ENCODE measurements at places on chromosomes 3 and 15.

GRCh38 chr3:146339349-146339748 lies 88.4 kb upstream of the PLSCR4 start:
- no peak for DNase-seq

DNA sequence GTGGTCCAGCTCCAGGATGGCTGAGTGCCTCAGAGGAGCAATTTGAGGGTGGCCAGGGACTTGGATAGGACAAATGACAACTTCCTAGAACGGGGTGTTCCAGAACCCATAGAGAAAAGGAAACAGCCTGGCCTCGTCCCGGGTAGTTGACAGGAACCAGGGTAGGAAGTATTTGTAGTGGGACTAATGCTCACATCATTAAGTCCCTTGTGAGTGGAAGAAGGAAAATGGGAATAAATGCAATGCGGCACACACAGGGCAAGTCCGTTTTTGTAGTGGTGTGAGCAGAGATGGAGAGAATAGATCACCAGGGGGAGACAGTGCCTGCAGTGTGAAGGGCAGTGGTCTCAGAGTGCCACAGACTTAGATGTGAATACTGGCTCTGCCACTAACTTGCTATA lies 19.6 kb downstream of the TIMP4 start:
- no peak for DNase-seq

DNA sequence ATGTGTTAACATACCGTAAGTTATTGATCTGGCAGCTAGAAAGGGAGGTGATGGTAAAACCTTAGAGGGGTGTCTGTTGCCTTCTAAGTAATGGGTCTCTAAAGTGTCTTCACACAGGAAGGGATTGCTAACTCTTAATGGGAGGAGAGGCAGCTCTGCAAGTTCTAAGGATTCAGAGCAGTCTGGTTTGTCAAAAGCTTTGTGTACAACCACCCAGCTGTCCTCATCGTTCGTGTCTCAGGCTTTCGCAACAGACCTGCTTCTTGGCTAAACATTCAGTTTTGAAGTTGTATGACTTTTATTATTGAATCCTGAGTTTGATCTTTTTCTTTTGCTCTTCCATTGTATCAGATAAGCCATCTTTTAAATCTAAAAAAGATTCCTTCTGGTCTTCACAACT lies 404.9 kb downstream of the SQOR start:
- DNase-seq = no peak

- no peak for DNase-seq
These were observed 106.1 kb upstream of the GMNC start for GRCh38 chr3:190968616-190969015.

DNA sequence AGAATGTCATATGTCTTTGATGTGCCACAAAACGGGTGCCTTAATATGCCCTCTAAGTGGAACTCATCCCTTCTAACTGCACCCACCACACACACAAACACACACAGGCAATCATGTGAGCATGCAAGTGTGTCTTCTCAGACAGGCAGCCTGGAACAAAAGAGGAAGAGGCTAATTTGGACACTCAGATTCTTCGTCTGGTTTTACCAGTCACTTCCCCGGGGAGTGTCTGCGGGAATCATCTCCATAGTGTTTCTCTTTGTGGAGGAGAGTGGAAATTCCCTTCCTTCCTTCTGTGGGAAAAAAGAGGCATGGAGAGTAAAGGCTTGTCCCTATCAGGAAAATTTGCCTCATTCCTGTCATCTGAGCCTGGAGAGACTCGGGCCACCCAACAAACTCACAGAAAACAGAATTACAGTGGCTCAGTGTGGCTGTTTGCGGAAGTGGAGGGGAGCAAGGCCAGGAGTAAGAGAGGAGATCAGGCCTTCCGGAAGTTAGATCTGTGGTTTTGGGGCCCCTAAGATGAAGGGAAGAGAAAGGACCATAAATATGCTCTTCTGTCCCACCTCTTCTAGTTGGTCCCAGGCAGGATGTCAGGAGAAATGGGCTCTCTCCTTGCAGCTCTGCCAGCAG lies 212.6 kb upstream of the SEMA6D start:
- DNase-seq = no peak

DNA sequence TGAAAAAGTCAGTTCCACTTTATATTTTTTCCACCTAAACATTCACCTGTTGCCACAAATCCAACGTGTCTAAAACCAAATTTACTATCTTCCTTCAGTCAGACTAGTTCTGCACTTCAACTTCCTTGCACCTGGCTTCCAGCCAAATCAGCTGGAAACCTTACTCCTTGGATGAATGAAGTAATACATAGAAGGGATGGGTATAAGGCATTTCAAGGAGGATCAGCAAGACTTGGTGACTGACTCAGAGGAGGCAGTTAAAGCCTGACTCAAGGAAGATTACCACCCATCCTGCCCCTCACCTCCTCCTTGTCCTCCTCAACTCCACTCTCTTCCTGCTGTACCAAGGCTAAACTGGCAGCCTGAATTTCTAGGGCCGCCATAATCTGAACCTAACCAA lies 37.1 kb downstream of the QTRT2 start:
- no peak for DNase-seq

- DNase-seq = no peak
These were observed 55.0 kb upstream of the TOPAZ1 start for GRCh38 chr3:44186712-44187111.

GRCh38 chr3:189936201-189936945 lies 184.3 kb downstream of the P3H2 start:
- DNase-seq = no peak

- no peak for DNase-seq
These were observed 172.6 kb downstream of the PLCL2 start for GRCh38 chr3:17057321-17057720.

- DNase-seq = no peak
These were observed 661.1 kb downstream of the MAGI1 start for GRCh38 chr3:65377637-65378036.

DNA sequence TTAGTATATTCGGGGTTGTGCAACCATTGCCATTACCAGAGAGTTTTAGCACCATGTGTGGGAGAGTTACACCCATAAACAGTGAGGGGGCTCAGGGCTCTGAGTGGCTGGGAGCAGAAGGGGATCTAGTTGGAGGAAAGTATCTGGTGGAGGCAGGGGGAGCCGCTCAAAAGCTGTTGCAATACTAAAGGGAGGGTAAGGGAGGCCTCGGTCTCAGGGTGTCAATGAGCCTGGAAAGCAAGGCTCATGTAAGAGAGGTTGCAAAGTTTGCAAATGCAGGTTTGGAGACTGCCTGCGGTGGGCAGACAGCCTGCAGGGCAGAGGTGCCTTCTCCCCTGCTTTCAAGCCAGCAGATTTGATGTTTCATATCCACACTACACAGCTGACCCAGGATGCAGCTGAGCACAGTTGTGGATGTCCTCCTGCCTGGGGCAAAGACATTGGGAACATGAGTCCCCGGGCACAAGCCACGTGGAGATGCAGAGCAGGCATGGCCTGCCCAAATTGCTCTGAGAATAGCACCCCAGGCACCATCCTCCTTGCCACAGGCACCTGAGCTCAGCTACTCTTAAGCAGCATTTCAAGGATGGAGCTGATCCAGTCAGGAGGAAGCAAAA lies 181.4 kb downstream of the TLE3 start:
- DNase-seq = no peak

- no peak for DNase-seq
These were observed 9.8 kb upstream of the SEMA4B start for GRCh38 chr15:90191344-90191687.

DNA sequence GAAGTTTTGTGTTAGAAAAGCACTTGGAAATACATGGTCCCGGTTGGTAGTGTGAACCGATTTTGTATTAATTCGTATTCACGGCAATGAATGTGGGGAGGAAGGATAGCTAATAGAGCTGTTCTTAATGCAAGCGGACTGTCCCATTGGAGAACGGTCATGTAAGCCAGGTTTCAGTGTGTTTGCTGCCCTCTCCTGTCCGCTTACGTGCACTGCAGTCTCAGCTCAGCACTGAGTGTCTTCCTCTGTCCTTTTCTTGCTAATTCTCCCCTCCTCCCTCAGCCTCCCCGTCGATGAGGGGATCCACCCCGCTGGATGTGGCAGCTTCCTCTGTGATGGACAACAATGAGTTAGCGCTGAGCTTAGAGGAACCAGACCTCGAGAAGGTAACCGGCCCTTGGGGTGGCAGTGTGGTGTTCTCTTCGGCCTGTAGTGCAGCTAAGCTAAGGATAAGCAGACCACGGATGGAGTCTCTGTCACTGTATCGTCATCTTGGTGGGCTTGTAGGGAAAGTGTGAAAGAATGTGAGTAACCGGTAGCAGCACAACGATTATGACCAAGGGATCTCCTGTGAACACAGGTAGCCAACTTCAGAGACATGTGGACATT lies 267.5 kb upstream of the CHRM5 start:
- peak; percentile 84 for DNase-seq

DNA sequence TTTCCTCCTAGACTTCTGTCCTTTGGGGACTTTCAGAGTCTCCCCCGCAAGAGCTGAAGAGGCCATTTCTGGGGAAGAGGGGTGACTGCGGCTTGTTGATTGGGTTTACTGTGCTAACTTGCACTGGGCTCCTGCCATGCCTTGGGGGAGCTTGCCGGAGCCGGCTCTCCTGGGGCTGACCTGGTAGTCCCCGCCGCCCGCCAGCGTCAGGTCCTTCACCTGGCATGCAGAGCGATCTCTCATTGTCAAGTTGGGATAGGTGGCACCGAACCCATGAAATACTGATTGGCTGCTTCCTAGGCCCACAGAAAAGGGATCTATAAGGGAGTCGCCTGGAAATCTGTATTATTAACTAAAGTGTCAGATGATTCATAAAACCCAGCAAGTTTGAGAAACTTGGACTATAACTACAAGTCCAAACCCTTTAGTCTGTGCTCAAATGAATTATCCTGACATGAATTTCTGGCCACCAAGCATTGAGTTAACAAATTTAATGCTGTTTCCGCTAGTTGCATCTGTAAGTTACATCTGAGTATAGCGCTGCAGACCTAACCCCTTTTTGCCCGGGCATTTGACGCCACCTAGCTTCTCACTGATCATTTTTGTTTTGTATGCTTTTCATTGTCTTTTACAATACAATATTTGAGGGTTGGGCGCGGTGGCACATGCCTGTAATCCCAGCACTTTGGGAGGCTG lies 607 bp upstream of the IMP3 start:
- peak; percentile 71 for DNase-seq

- DNase-seq = no peak
These were observed 78.5 kb downstream of the TRAK1 start for GRCh38 chr3:42169579-42170120.

DNA sequence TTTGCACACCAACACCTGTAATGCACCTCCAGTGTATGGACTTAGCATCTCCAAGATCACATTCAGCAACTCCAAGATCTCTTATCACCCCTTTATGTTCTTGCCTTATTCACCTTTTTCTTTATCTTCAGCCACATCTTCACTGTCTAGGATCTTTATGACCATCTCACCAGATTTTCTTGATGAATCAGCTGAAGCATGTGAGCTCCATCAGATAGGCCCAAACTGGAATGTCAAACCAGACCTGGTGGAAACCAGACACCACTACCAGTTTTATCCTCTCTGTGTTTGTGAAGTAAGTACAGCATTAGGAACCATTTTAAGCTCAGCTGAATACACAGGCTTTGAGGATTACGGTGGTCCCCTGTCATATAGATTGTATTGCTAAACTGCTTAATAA lies 330.4 kb upstream of the NDN start:
- DNase-seq = no peak

DNA sequence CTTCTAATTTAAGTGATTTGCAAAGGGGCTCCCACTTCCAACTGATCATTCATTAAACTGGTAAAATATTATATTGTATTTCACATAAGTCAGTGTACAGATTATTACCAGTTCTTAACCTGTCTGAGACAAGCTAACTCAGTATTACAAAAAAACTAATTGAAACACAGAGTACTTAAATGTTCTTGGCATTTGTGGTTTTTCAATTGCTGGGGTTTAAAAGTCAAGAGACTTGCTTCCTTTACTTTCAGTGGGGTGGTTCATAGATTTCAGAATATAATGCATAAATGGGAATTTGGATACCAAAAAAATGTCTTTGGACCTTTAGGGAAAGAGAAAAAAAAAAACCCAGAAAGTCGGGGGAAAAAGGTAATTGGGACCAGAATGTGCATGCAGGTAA lies 85.0 kb downstream of the ATP10A start:
- no peak for DNase-seq

GRCh38 chr15:81642451-81642990 lies 268.5 kb upstream of the TMC3 start:
- no peak for DNase-seq

DNA sequence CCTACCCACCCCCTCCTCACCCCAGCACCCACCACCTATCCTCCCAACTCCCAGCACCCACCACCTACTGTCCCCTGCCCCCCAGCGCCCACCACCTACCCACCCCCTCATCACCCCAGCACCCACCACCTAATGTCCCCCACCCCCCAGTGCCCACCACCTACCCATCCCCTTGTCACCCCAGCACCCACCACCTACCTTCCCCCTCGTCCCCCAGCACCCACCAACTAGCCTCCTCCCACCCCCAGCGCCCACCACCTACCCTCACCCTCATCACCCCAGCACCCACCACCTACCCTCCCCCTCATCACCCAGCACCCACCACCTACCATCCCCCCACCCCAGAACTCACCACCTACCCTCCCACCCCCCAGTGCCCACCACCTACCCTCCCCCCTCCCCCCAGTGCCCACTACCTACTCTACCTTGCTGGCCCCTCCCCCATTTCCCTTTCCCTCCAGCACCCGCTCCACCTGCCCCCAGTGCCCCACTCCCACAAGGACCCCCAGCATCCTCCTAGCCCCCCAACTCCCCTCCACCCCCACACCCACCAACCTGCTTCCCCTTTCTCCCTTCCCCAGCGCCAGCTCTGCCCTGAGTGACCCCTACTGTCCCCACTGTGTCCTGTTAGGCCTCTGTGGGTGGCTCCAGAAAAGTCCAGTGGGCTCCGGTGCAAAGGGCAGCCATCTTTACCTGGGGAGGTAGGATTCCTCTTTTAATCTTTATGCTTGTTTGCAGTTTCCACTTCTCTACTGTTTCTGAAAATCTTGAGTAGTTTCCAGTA lies 1.2 kb downstream of the UROC1 start:
- no peak for DNase-seq

DNA sequence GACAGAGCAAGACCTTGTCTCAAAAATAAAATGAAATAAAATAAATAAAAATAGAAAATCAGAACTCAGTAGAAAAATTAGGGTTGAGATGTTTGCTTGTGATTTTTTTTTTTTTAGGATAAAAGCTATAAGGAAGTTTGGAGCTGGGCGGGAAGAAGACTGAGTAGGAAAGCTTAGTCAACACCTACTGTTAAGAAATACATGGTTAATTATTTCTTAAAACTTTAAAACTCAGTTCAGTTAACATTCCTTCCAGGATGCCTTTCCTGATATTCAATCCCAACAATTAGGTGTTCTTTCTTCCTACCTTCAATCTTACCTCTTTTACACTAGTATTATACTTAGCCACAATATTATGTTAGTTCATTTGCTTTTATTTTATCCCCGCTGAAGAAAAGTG lies 246.2 kb downstream of the LSAMP start:
- DNase-seq = no peak
